ENCODE measurements at places on chromosomes 6 and 20. TPM values are rescaled to one million over a fixed set of nuclear protein-coding genes. Genes with fewer than 3 reads are reported as not detected.

LGSN gene
- total RNA-seq: not detected

- no peak for DNase-seq
These were observed 9.8 kb downstream of the RIMS4 start for GRCh38 chr20:44800391-44801046.

- no peak for DNase-seq
These were observed 9.8 kb upstream of the ZBP1 start for GRCh38 chr20:57630061-57630460.

GRCh38 chr20:47747669-47748031, 37.6 kb downstream of the SULF2 start:
- no peak for DNase-seq

GRCh38 chr20:1373614-1374013, 19.2 kb downstream of the FKBP1A start:
- DNase-seq: no peak

DNA sequence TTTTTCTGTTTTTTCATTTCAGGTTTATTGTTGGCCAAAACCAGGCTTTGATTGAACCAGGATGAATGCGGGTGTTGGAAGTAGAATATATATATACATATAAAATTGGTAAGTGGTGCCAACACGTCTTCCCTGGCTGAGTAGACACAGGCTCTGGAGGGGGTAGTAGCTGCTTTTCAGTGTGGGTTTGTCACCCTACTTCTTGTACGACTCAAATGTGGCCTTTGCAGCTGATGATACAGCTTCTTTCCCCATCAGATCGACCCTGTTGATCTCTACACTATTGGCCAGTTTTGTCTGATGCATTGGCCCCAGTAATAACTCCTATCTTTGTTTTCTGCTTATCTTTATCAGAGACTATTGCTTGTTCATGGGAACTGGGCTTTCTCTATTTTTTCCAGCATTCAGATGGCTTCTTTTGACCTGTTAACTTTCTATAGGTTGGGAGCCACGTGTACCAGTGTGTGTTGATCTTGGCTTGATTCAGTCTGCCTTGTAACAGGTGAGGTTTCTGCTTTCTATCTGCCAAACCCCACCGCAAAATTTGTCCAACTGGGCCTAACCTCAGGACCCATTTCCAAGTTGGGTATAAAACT, 2.7 kb upstream of the ZNFX1 start:
- DNase-seq: no peak

DNA sequence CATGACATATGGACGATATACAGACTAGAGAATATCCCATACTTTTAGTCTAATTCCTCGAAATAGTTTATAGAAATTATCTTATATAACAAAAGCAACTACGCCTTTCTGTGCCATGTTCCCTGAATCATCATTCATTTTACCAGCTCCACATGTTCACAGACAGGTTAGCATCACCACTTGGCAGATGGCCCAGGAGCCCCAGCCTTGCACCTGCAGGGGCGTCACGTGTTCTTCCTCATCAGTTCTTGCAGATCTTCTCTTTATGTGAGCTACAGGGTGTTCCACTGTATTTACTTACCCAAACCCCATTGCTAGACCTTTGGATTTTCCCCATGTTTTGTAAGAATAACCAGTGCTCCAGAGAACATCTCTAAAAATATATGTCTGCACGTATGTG, 12.6 kb upstream of the BNIP5 start:
- DNase-seq: no peak

IMPG1 gene
- total RNA-seq: not detected

GRCh38 chr20:10925767-10926166, 252.0 kb upstream of the JAG1 start:
- DNase-seq: no peak

OXT gene
- total RNA-seq: not detected

DNA sequence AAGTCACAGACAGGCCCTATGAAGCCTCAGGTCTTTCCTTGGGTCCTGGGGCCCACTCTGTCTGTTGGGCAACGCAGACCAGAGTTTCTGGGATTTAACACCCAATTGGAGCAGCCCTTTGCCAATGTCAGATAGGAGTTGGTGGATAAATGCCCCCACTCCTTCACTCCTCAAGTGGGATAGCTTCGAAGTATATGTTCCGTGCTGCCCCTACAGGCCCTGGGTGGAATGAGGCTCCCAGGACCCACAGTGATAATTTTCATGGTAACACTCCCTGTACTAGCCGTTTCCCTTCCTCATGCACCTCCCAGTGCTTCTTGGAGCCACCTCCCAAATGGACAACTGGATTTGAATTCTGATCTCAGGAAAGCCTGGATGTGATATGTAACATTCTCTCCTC, 145.4 kb downstream of the FOXA2 start:
- DNase-seq: no peak

RGS17 gene
- total RNA-seq: 0.71 TPM

- DNase-seq: no peak
These were observed 710.8 kb downstream of the DOK5 start for GRCh38 chr20:55186228-55186627.

DNA sequence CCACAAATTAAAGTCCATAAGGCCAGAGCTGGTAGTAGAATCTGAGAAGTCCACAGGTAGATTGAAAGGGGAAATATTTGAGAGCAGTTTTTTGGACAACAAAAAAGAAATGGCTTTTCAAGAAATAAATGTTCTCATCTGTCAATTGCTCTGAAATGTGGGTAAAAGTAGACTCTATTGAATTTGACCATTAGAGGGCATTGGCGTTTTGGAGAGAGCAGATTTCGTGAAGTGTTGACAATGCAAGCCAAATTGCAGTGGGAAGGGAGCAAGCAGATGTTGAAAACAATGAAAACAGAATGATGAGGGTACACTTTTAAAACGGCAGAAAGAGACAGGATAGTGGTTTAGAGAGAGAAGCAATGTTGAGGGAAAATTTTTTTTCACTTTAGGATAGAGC, 149.1 kb upstream of the FAM83B start:
- DNase-seq: no peak

MTFR2 gene
- not detected for total RNA-seq

C4A gene
- 249 TPM for total RNA-seq

- no peak for DNase-seq
These were observed 23.9 kb upstream of the NAA20 start for GRCh38 chr20:19992996-19993908.

DDAH2 gene
- total RNA-seq: 146 TPM

DNA sequence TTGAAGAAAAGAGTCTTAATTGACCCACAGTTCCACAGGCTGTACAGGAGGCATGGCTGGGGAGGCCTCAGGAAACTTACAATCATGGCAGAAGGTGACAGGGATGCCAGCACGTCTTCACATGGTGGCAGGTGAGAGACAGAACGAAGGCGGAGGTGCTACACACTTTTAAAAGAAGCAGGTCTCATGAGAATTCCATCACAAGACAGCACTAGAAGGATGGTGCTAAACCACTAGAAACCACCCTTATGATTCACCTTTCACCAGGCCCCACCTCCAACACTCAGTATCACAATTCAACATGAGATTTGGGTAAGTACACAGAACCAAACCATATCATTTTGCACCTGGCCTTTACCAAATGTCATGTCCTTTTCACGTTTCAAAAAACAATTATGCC, 20.9 kb downstream of the TAGAP start:
- no peak for DNase-seq

DNA sequence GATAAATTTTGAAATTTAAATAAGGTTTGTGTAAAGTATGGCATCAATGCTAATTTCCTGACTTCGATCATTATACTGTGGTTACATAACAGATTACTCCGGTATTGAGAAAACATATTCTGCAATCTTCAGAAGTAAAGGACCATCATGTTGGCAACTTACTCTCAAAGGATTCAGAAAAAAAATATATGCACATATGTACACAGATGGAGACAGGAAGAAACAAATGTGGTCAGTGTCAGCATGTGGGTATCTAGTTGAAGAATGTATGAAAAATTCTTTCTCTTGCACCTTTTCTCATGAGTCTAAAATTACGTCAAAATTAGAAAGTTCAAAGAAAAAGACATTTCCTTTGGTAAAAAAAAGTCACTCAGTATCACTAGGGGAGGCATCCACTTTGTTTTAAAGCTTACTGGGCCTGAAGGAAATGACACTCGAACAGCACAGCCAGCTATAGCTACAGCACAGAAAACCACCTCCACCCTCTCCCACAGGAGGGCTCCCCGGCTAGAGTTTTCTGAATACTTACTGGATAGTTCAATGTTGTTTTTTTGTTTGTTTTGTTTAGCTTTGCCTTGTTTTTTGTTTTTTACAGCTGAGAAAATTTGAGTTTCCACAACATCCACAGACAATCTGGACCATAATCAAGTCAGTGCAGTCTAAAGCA, 317.2 kb upstream of the AGPAT4 start:
- no peak for DNase-seq

GRCh38 chr6:47603995-47604394, 94.4 kb upstream of the ADGRF4 start:
- DNase-seq: no peak

DNA sequence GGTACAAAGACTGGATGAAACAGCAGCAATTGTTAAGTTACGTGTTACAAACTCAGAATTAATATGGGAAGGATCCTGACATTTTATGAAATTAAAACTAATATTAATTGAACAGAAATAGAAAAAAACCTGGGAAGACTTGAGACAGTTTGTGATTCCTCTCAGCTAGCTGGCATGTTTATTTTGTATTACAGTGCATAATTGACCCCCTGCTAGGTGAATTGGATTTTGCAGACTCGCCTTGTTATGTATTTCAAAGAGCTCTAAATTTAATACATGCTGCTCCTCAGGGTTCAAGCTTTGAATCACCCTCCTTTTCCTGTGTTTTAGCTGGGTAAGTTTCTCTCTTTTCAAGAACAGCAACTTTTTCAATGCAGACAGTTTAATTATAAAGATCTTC, 339.4 kb downstream of the PLCB1 start:
- DNase-seq: no peak

GRCh38 chr6:132142308-132142707, 191.1 kb upstream of the CCN2 start:
- DNase-seq: no peak

MYB gene
- not detected for total RNA-seq

DNA sequence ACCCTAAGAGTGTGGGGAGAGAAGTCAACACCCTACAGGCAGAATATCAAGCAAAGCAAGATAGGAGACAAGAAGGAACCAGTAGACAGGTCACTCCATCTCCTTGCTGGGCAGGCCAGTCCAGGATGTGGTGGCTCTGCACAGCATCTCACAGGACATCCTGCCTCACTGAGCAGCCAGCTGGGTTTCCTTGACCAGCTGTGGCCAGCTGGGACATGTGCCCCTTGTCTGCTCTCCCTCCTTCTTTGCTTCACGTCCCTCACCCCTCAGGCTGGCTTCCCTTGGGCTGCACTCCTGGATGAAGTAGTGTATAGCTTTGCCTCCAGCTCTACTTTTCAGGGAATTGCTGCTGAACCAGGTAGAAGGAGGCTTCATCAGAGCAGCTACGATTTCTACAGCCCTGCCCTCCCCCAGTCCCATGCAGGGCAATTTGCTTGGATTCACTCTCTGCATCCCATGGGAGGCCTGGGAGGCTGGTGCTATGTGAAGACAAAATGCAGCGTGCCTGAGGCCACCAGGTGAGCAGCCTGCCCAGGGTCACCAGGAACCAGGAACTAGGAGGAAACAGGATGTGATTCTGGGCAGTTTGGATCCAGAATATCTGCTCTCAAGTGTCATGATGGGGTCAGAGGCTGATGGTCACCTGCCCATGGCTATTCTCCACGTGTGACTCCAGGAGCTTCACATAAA, 110.0 kb upstream of the PMEPA1 start:
- no peak for DNase-seq

DNA sequence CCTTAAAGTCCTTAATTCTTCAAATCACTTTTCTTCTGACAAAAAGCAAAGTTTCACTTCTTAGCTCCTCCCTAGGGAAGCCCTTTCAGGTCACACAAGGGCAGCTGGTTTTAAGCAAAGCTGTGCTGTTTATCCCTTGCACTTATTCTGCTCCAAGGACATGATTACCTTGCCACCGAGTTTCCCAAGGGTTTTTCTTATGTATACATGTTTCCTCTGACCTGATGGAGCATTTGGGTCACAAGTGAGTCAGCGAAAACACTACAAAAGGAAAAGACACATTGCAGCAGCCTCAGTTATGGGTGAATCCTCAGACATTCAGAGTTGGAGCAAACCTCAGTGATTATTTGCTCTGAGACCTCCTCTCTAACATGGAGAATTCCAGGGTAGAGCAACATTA, 26.6 kb upstream of the ILRUN start:
- no peak for DNase-seq

DSP gene
- 4.2 TPM for total RNA-seq

GRCh38 chr6:133726188-133726587, 162.7 kb upstream of the TCF21 start:
- DNase-seq: no peak

- no peak for DNase-seq
These were observed 246.3 kb upstream of the RNF24 start for GRCh38 chr20:4261333-4262284.

DNA sequence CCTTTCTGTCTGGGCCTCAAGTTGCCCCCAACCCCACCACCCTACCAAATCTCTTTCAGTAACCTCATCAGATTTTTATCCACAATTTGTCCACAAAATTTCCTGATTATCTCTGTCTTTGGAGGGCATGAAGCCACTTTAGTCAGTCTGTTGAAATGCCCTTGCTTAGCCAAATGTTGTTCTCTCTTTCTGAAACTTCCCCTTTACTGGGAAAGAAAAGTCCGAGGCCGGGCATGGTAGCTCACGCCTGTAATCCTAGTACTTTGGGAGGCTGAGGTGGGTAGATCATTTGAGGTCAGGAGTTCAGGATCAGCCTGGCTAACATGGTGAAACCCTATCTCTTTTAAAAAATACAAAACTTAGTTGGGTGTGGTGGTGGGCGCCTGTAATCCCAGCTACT, 33.8 kb downstream of the TOMM6 start:
- DNase-seq: no peak

- peak; percentile 89 for DNase-seq
These were observed 59.5 kb downstream of the TRIM38 start for GRCh38 chr6:26022132-26022472.

ANGPT4 gene
- 0.28 TPM for total RNA-seq

SPO11 gene
- not detected for total RNA-seq

GRCh38 chr6:104326173-104327001, 533.3 kb downstream of the HACE1 start:
- DNase-seq: no peak

DHX35 gene
- total RNA-seq: 33.2 TPM

DNA sequence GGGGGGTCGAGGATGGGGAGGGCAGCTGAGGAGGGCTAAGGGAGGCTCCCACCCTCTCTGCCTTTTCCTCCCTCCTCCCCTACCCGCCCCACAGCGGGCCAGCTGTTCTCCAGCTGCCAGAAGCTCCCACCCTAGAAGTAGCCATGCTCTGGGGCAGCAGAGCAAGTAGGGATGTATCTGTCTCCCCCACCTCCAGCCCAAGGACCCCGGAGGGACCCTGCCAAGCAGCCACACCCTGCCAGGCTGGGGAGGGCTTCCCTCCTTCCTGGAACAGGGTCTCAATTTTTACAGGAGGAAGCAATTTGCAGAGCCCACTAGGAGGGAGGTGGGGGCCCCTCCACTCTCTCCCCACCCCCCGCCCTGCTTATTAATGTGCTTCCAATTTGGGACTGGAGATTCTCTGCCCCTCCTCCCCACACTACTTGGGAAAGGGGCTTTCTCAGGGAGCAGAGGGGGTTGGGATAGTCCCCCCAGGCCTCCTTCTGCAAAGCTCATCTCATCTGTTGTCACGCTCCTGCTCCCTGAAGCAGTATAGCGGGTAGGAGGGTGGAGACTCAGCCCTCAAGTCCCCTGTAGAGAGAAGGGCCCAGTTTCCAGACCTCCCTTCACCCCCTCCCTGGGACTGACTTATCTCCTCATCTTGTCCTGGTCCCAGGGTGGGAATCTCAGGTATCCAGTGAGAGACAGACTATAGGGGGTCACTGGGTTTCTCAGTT, 4.5 kb downstream of the TEAD3 start:
- no peak for DNase-seq
